Sciatic nerve (tissue), 2 donors: ENCODE measurements at places on chromosomes 7 and 10. TPM values are rescaled to one million over a fixed set of nuclear protein-coding genes. Genes with fewer than 3 reads are reported as not detected.

The KEL gene
- total RNA-seq: 2.3 TPM

The OR6V1 gene
- total RNA-seq: not detected

The ZC3HAV1L gene
- 19.7 TPM for total RNA-seq

The CYP2W1 gene
- total RNA-seq: 1.6 TPM

The NEUROD6 gene
- total RNA-seq: not detected

The ELN gene
- 62.8 TPM for total RNA-seq

The FGFR2 gene
- total RNA-seq: 10.8 TPM

The FAM25A gene
- total RNA-seq: not detected

The CYP2E1 gene
- 5.7 TPM for total RNA-seq

The SAMD9L gene
- 28.4 TPM for total RNA-seq

The EVX1 gene
- total RNA-seq: not detected

The CCL26 gene
- 4.3 TPM for total RNA-seq
